DND-41 (cell line): ENCODE measurements at places on chromosomes 2 and 18.

DNA sequence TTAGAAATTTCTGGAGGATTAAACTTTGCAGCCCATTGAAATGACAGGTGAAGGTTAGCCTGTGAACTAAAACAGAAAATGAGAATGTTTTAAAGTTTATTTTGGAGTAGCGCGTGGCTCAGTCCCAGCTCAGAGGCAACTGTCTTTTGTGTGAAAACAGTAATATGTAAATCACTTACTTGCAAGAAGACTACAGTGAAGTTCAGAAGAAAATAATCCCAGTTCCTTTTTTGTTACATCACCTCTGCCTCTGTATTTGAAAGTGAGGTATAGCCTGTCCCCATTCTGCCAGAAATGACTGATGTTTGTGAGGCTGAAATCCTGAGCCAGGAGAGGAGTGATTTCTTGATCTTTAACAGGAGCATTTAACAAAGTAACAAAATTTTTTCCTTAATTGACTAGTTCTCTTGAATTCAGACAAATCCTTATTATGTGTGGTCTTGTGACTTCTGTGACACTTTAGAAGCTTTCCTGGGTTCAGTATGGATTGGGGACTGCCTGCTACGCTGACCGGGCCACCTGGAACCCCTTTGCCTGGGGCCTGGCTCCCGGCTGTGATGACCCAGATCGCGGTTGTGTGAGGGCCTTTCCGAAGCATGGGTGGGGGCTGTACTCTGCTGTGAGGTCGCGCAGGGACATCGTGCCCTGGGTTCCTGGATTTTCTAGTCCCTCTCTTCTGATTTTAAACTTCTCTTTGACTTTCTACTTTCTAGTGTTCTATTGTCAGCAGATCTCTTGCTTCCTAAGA is 24.3 kb downstream of the TRAPPC12 start:
- DNase-seq, result no peak

DNA sequence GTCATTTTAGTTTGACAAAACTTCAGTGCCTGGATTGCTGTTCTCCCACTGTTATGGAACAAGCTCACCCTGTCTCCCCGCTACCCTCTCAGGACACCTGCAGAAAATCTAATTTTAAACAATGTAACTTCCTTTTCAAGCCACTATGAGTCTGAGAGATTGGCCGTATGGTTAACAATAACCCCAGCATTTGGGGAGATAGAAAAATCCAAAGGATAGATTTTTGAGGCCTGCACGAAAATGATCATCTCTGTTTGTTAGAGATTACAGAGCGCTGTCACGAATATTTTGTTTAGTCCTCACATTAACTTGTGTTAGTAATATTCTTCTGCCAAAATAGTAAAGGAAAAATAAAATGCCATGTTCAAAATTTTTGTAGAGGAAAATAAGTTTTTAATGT is 24.7 kb downstream of the CAB39 start:
- no peak for DNase-seq

DNA sequence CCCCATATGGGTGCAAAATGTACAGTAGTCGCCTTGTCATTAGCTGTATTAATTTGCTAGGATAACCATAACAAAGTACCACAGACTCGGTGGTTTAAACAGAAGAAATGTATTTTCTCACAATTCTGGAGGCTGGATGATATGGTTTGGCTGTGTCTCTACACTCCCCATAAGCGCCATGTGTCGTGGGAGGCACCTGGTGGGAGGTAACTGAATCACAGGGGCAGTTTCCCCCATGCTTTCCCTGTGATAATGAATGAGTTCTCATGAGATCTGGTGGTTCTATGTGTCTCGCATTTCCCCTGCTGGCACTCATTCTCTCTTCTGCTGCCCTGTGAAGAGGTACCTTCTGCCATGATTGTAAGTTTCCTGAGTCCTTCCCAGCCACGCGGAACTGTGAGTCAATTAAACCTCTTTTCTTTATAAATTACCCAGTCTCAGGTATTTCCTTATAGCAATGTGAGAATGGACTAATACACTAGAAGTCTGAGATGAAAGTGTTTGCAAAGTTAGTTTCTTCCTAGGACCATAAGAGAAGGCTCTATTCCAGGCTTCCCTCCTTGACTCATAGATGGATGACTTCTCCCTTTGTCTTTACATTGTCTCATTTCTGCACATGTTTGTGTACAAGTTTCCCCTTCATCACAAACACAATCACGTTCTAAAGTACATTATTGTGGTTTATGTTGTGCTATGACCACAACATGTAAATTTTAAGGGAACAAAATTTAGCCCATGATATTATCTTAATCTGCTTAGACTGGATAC is 1442.6 kb downstream of the SUCLG1 start:
- no peak for DNase-seq

GRCh38 chr2:105841551-105841950 is 96.8 kb downstream of the NCK2 start:
- DNase-seq, result no peak

- DNase-seq, result no peak
Measured at GRCh38 chr18:46510386-46510785, 146.6 kb downstream of the LOXHD1 start.

DNA sequence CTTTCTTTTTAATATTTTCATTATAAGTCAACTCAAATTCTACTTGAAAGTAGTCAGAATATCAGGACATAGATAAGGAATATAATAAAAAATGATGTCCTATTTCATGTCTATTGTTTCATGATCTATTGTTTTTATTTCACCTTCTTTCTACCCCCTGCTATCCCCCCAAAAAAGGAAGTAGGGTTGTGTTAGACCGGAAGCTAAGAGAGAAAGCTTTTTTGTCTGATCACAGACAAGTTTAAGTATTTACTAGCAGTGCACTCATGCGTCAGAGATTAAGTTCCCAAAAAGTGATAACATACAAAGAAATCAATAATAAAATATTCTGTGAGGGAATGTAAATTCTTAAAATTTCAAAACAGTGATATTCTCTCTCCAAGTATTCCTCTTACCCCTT is 447.1 kb upstream of the CNTNAP5 start:
- no peak for DNase-seq

DNA sequence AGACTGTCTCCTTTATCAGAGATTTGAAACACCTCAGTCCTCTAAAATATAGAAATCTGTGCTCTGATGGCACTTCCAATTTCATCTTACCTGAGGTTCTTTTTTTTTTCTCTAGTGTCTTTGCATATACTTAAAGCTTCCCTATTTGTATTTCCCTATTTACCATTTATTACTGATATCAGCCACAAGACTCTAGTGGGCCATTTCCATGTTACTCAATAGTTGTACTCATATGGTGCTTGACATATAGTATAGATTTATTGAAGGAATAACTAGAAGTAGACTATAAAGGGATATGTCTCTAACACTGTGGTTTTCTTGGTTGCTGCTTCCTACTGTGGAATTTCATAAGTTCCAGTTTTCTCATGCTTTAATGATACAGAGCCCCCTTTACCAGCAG is 3.0 kb downstream of the RBM45 start:
- DNase-seq, result no peak

- no peak for DNase-seq
Measured at GRCh38 chr2:117723483-117723882, 91.0 kb upstream of the DDX18 start.

- DNase-seq, result no peak
Measured at GRCh38 chr18:35905436-35905835, 67.0 kb upstream of the RMP24 start.

- DNase-seq, result no peak
Measured at GRCh38 chr2:205764270-205764746, 82.0 kb downstream of the NRP2 start.

- no peak for DNase-seq
Measured at GRCh38 chr2:12261986-12262680, 454.6 kb upstream of the TRIB2 start.

DNA sequence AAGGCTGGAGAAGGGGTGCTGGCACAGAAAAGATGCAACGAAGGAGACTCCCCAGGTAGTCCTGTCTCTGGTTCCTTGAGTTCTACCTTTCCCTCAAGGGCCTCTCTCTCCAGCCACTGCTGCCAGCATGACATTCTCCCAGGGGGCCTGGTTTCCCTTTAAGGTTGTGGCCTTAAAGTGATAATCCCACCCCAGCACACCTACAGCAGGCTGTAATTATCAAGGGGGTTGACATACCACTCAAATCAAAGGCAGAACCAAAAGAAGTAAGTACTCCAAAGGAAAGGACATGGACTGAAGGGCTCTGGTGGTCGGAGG is 127.4 kb upstream of the MSH6 start:
- DNase-seq, result no peak

DNA sequence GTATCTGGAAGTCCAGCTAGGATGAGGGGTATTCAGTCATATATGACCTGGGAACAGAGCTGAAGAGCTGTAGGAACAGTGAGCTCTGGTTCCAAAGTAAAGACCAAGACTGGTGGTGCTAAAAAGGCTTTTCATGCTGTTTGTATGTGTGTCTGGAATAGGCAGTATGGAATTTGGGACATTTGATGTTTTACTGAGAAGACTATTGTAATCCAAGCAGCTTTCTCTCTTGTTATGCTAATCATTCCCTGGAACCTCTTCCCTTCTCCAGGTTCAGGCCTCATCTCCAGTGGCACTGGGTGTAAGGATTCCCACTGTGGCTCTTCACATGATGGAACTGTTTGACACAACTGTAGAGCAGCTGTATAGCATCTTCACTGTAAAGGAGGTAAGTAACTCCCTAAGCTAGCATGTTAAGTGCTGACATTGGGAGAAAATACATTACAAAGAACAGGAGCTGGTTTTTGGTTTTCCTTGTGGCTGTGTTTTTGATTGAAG is 23.3 kb downstream of the C2orf74 start:
- no peak for DNase-seq

DNA sequence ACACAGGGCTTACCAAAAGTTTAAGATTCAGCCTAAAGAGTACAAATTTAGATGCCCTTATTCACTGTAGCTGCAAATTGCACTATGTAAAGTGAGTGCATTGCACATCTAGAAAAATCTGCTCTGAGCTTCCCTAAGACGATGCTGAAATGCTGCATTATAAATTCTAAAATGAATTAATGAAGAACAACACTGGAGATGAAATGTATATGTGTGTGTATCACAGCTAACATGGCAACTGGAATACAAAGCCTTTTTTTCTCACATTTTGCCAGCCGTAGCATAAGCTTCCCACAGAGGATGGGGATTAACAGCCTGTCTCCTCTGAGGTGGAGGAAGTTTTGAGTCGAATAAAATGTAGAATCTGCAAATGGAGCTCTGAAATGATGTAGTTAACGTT is 338.3 kb upstream of the ZEB2 start:
- no peak for DNase-seq

- no peak for DNase-seq
Measured at GRCh38 chr18:2907550-2908135, 60.8 kb downstream of the EMILIN2 start.

GRCh38 chr2:70703900-70704549 is 64.0 kb downstream of the ADD2 start:
- DNase-seq, result no peak

DNA sequence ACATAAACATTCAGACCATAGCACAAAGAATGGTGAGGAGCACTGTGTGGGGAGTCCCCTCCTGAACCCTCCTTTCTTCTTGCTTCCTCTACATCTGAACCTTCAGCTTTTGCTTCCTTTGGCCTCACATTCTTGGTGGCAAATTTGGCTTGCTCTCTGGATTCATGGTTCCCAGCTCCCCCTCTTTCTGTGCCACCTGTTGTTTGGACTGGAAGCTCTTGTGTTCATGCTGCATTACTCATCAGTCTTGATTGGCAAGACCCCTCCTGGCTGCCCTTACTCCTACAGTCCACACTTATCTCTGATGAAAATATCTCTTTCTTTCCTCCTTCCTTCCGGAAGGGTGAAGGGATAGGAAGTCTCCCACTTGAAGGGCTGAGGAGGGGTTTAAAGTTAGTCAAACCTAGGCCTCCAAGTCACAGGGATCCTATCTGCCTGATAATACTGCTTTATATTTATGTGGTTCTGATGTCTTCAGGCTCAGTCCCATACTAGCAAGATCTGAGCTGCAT is 70.0 kb downstream of the MYO3B start:
- no peak for DNase-seq

DNA sequence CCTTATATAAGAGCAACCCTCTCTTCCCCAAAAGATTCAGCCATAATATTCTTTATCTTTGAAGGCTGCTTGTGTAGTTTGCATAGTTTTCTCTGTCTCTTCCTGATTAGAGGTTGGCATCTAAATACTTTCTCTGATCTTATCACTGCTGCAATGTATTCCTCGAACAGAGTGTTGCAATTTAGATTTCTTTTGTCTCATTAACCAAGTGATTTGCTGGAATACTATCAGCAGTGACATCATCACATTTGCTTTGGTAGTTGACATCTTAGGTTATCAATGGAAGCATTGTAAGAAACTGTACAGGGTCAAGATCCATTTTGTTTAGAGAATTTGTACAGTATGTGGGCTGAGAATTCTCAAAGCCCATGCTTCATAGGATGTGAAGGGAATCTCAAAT is 72.0 kb upstream of the NEUROD1 start:
- DNase-seq, result no peak

DNA sequence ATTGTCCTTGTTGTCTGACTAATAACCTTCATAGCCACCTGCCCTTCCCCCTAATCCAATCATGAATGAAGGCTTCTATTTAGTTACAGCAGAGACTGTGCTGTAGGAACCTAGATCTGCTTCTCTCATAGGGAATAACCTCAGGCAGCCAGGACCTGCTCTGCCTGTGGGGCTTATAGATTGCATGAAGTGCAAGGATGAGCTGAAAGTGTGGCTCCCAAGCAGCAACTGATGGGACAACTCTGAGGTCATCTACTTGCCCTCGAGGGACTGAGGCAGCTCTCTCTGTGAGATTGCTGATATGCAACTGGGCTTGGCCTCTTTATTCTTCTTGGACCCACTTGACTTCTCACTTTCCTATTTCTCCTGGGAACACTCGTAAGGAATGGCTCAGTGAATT is 23.8 kb upstream of the SLC38A11 start:
- DNase-seq, result no peak

DNA sequence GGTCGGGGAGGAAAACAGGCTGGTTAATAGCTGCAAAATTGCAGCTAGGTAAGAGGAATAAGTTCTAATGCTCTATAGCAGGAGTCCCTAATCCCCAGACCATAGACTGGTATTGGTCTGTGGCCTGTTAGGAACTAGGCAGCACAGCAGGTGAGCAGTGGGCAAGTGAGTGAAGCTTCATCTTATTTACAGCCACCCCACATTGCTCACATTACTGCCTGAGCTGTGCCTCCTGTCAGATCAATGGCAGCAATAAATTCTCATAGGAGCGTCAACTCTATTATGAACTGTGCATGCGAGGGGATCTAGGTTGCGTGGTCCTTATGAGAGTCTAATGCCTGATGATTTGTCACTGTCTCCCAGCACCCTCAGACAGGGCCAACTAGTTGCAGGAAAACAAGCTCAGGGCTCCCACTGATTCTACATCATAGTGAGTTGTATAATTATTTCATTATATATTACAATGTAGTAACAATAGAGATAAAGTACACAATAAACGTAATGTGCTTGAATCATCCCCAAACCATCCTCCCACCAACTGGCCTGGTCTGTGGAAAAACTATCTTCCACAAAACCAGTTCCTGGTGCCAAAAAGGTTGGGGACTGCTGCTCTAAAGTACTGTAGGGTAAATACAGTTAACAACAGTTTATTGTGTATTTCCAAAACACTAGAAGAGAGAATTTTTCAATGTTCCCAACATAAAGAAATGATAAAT is 91.7 kb upstream of the TFCP2L1 start:
- DNase-seq, result no peak

- DNase-seq, result no peak
Measured at GRCh38 chr18:34870555-34871310, 160.6 kb downstream of the DTNA start.
